ENCODE measurements at places on chromosomes 12 and 14.

DNA sequence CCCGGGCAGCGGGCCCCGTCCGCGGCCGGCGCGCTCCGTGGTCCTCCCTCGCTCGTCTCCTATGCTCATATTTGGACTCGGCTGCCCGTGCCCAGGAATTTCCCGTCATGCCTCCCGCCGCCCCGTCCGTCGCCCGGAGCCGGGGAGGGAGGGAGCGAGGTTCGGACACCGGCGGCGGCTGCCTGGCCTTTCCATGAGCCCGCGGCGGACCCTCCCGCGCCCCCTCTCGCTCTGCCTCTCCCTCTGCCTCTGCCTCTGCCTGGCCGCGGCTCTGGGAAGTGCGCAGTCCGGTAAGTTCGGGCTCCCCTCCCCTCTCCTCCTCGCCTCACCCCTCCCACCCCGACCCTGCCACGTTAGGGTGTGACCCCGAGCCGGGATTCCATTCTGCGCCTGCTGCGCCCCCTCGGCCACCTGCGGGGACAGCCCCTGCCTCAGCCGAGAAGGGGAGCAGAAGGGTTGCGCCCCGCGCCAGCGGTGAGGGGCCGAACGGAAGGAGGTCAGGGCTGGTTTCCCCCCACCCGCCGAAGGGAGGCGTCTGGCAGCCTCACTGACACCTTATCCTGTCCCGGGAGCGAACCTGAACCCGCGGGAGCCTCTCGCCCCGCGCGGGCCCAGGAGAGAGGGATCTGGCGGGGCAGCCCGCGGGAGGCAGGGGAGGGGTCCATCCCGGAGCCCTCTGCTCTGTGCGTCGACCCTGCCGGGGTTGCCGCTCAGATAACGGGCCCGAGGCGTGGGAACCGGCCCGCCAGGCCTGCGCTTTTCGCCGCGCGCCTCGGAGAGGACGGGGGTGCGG lies at the start of gene MSRB3:
MSRB3 (plus strand) TSS at position 108 of the 793 bp plus-strand sequence. CDS start 29,897 bp downstream, outside the sequence.
- DNase-seq: no peak

DNA sequence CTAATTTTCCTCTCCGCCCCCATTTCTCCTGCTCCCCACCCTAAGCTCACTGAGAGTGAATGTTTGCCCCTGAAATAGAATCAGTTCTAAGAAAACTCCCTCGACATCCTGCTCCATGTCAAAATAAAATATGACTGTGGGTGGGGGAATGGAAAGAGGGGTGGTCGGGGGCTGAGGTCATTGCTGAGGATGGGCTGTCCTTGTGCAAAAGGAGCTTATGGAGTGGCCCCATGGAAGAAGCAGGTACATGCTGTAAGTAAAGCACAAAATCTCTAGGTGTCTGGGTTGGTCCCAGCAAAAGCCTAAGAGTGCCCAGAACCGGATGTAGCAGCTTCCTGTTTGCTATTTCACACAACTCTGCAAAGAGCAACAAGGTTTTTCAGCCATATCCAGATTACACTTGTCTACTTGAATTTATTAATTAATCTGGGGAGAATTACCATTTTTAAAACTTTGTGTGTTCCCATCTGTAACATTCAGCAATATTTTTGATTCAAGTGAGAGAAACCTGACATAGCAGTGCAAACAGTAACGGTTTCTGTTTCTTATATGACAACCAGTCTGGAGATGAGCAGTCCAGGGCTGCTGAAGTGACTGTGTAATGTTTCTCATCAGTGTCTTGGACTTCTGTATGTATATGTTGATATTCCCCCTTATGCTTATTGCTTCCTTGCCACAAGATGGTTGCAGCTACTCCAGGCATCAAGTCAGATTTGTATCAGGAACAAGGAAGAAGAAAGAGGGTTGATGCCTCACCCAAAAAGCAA lies 40.4 kb upstream of the GZMB start:
- DNase-seq: no peak

GRCh38 chr12:93778306-93778705 lies 101.1 kb downstream of the CRADD start:
- no peak for DNase-seq

- DNase-seq: no peak
These were observed 97.0 kb downstream of the TMEM30B start for GRCh38 chr14:61184112-61184511.

DNA sequence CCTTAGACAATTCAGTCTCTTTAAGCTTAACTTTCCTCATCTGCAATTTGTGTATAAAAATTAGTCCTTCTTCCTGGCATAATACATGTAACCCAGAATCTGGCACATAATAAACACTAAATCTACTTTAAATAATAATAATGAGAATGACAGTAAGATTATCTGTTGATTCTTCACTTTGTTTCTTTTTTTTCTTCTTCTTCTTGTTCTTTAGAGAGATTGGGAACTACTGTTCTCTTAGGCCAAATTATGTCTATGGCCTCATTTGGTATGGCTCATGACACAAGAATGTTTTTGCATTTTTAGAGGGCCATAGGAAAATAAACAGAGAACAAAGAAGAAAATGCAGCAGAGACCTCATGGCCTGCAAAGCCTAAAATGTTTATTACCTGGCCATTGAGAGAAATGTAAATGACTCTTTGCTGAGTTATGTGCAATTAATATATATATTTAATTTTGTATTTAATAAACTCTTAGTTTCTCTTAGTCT lies 275.8 kb downstream of the SLC6A15 start:
- no peak for DNase-seq

GRCh38 chr14:68886109-68886434 lies 93.0 kb downstream of the ACTN1 start:
- DNase-seq: no peak

GRCh38 chr12:71029302-71029701 lies 108.8 kb upstream of the PTPRR start:
- no peak for DNase-seq

DNA sequence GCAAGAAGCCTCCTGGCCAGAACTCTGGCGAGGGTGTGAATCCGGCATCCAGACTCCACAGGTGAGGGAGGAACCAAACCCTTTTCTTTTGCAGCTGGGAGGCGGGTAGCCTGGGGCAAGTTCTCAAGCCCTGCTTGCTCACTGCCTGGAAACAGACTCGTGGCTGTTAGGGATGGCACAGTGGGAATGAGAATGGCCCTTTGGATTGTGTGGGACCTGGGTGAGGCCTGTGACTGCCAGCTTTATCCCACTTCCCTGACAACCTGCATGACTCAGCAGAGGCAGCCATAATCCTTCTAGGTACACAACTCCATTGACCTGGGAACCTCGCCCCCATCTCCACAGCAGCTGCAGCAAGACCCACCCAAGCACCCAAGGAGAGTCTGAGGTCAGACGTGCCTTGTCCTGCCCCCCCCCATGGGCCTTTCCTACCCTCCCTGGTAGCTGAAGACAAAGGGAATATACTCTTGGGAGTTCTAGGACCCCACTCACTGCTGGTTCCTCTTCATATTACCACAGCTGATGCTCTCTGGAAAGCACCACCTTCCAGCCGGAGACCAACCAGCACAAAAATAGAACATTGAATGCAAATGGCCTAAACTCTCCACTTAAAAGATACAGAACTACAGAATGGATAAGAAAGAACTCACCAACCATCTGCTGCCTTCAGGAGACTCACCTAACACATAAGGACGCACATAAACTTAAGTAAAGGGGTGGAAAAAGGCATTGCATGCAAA lies 5.1 kb upstream of the GPR33 start:
- DNase-seq: no peak

DNA sequence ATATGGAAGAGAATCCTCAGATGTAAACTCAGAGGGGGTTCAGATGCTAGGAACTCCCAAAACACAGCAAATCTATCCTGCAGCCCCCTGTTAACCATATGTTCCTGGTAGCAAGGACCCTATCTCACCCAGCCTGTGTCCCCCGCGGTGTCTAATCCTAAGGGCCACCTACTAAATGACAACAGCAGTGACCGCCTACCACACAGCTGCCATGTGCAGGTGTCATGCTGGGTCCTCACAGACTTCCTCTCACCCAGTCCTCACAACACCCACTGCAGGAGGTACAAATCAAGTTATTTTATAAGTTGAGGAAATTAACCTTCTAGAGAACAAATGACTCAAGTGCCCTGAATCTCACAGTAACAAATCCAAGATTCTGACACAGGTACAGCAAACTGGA lies 73.9 kb downstream of the ITPK1 start:
- DNase-seq: no peak

DNA sequence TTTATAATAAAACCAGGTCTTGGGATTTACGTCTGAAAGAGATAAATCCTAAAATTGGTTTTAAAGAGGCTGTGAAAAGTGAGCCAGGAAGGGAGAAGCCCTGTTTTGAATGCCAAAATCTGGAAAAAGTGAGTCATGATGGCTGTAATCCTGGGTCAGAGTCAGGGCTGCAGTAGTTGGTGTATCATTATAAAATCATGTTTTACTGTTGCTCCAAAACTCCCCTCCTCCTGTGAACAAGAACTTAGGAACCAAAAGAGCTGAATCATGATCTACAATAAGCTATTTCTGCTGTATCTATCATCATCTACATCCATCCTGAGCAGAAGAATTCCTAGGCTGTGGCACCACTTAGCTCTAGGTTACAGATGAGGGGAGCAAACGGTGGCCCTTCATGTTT lies 79.3 kb downstream of the LMO3 start:
- no peak for DNase-seq

GRCh38 chr12:47954467-47955045 lies 8.8 kb upstream of the TMEM106C start:
- DNase-seq: no peak

DNA sequence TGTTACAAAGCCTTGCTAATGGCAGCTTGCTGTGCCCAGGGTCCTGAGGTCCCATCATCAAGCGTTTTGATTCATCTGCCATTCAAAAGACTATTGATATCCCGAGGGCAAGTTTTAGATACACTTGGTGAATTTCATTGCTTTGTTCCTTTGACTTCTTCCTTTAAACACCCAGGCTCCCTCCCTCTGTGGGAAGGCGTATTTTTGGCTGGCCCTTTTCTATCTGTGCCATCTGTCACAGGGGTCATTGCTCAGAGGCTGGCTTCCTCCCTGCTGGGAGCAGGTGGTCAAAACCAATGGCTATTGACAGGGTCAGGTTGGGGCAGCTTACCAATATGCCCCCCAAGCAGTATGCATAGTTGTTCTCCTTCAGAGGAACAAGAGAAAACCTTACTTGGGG lies 40.0 kb downstream of the SCN8A start:
- no peak for DNase-seq

- DNase-seq: no peak
These were observed 8.0 kb downstream of the GSG1 start for GRCh38 chr12:13095266-13095995.

- no peak for DNase-seq
These were observed 351.3 kb upstream of the KITLG start for GRCh38 chr12:88931598-88931997.

DNA sequence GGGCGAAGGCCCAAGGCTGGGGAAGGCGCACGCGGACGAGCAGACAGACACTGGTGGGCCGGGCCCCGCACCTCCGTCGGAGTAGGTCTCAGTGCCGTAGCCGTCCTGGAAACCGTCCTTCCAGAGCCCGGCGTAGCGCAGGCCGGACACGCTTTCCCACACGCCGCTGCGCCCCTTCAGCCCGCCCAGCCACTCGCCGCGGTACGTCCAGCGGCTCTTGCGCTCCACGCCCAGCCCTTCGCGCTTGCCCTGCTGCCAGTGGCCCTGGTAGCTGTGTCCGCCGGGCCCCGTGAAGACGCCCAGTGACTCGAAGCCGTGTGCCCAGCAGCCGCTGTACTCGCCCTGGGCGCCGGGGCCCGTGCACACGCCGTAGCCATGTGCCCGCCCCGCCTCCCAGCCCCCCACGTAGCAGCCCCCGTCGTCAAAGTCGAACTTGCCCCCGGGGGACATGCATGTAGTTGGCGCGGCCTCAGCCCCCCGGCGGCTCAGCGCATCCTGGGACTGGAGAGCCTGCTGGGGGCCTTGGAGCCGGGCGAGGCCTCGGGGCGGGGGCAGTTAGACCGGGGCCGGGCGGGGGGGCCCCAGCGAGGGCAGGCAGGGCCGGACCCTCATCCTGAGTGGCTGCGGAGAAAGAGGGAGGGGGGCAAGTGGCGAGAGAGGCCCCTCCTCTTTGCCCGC lies 1.4 kb downstream of the JPH4 start:
- DNase-seq: no peak

- no peak for DNase-seq
These were observed 6.3 kb downstream of the TMEM179 start for GRCh38 chr14:104598039-104598909.

GRCh38 chr12:23536293-23536692 lies 413.2 kb downstream of the SOX5 start:
- DNase-seq: peak; percentile 6

- no peak for DNase-seq
These were observed 74.0 kb downstream of the RPS29 start for GRCh38 chr14:49512147-49512551.

GRCh38 chr14:76581592-76581991 lies 179.7 kb upstream of the VASH1 start:
- no peak for DNase-seq

DNA sequence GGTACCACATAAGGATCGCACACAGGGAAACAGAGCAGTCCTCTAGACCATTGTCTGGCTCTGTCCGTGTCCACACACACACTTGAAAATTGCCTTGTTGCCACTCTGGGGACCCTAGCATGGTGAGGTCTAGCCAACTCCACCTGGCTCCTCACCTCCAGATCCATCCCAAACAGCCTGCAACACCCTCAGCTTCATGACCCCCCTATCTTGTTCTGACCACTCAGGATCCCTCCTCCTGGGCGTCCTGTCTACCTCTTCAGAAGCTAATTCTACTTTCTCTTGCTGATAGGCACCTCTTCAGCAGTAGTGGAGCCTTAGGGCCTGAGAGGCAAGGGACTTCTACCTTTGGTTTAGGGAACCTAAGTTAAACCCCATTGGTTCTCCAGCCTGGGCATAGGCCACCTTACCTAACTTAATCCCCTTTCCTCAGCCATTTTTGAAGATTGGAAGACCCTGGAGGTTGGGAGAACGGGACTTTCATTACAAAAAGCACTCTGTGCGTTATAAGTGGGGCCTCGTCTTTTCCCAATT lies 697 bp upstream of the HOXC5 start:
- DNase-seq: no peak

DNA sequence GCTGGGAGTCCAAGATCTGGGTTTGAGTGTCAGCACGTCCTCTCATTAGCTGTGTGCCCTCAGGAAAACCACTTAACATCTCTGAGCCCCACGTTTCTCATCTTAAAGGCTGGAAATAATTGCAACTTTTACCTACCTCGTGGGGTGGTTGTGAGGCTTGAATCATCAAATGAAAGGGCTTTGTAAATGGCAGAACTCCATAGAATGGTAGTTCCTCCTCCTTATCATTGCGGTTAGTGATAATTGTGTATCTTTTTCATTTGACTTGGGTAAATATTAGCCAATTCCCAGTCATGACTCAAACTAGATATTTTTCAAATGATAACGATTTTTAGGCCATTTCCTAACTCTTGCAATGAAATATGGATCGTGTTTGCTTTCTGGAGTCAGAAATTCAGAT lies 205.5 kb downstream of the CHST11 start:
- no peak for DNase-seq

All from esophagus squamous epithelium (tissue), 5 donors.